Activated T-cell treated with anti-CD3 and anti-CD28 coated beads for 24 hours (primary cell): ENCODE measurements at places on chromosomes 6 and 20.

- no peak for DNase-seq
Observed at GRCh38 chr6:33902457-33902853, 98.7 kb upstream of the MLN start.

DNA sequence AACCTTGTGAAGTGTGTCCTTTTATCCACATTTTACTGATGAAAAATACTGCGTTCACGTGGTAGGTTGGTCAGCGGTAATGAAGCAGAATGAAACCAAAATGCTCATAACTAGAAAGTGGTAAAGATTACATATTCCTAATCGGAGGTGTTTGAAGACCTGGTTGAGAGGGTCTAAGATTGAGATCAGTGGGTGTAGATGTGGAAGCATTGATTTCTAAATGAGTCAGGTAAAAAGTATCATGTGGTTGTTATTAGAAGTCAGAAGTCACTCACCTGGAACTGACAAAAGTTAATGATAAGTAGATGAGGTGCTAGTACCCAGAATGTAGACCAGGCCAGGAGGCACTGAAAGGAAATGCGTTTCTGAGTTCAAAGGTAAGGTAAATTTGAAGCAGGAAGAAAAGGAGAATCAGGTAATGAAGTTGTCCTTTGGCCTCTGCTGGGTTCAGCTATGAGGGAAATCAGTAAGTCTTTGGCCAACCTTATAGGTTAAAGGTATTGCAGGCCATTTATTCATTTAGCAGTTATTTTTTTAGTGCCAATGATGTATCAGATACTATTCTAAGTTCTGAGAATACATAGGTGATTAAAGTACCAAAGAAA is 31.2 kb downstream of the FAM83B start:
- DNase-seq = no peak

DNA sequence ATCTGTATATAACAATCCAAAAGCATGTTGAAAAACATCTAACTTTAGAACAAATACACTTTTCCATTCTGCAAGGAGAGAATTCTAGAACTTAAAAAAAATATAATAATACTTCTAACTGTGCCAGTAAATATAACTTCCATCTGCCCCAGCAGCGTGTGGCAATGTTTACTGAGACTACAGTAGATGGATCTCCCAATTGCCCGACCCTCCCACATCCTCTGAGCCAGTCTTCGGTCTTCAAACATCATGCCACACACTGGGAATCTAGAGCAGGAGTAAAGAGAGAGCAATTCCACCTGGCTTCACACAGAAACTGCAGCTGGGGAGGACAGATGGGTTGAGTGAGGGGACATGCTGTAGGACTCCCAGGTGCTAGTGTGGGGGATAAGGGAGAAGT is 121.3 kb upstream of the NHSL1 start:
- DNase-seq = no peak

GRCh38 chr20:48738399-48739304 is 89.1 kb downstream of the PREX1 start:
- peak; percentile 64 for DNase-seq

DNA sequence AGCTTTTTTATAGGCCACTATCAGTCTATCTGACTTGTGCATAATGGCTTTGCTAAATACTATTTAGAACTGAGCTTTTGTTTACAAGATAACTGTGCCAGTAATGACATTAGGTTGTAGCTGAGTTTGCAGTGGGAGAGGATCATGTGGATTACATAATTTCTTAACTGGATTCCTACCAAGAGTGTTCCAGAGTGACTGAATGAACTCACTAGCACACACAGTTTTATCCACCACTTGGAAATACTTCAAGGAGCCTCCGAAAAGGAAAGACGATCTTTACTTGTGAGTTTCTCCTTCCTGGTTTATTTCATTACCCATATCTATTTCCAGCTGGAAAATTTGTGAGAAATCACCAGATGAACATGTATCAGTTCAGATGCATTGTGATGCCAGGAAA is 10.9 kb upstream of the SYNE1 start:
- no peak for DNase-seq

DNA sequence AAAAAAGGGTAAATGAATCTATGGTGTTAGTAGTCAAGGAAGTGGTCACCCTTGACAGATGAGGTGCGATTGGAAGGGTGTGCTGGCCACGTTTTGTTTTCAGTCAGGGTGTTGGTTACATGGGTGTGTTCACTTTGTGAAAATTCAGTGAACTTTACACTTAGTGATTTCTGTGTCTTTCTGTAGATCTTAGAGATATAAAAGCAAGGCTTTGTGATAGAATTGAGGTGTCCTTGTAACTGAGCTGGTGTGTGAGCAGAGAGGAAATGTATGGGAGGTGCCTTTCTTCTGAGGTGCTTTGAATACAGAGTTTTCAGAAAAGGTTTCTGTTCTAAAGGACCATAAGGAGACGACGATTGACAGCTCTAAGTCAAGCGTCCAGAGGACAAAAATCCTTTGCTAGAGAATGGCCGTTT is 90.5 kb downstream of the SAMD3 start:
- peak; percentile 33 for DNase-seq

DNA sequence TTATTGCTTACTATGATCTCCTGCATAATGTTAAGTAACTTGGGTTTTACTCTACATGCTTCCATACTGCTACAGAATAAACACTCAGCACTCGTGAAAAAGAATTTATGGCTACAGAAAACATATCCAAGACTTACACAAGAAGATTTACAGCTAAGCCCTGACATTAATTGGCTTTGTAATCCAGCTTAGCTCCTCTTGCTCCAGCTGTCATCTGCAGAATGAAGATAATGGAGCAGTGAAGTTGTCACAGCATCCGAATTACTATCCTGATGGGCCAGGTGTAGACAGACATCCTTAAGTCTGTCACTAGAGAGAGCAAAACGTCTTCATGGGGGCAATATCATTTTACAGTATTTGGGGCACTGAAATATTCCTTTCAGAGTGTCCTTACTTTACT is 155.3 kb downstream of the PRKN start:
- DNase-seq = no peak

DNA sequence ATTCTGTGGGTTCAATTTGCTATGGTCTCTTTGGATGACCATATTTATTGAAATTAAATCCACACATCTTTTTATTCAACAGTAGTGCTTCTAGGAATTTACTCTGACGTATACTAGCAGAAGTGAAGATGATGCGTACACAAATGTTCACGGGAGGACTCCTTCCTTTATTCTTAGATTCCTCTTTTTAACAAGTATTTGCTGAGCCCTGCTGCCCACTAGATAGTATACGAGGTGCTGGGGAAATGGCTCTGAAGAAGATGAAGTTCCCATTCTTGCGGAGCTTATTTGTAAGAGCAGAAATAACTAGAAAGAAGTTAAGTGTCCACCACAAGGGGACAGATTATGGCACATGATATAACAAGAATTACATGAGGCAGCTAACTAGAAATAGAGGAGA is 145.2 kb downstream of the DOK5 start:
- no peak for DNase-seq

- no peak for DNase-seq
Observed at GRCh38 chr20:50330504-50331313, 140.1 kb downstream of the CEBPB start.

DNA sequence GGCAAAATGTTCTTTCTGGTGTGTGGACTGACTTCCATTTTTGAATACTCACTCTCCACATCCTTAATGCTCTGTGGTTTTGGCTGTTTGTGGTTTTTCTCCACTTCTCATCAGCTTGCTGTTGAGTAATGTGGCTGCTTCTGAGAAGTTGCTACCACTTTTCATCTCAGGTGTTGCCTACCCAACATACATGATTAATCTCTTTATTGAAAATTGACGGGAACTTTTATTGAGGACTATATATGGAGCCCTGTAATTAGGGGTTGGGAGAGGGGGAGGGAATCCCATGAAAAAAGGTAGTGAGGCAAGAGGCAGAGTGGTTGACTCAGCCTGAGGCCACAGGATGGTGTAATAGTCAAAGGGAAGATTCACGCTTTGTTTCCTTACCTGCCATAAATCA is 17.6 kb downstream of the IL22RA2 start:
- DNase-seq = peak; percentile 11

DNA sequence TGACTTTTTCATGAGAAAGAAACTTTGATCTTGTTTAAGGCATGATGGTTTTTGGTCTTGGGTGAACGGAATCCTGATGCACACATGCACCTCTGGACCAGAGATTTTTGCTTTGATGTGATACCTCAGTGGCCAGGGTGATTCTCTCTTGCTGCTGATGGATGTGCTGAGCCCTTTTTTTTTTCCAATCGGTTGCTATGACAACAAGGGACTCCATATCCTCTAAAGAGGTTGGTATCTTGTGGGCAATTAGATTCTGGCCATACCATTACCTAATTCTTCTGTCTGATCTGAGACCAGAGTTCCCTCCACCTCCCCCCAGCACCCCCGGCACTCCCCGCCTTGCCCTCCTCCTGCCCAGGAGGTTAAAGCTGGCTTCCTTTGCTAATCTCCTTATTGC is 24.9 kb downstream of the PDYN start:
- no peak for DNase-seq

- DNase-seq = peak; percentile 24
Observed at GRCh38 chr6:132763269-132763668, 5.6 kb upstream of the VNN2 start.

DNA sequence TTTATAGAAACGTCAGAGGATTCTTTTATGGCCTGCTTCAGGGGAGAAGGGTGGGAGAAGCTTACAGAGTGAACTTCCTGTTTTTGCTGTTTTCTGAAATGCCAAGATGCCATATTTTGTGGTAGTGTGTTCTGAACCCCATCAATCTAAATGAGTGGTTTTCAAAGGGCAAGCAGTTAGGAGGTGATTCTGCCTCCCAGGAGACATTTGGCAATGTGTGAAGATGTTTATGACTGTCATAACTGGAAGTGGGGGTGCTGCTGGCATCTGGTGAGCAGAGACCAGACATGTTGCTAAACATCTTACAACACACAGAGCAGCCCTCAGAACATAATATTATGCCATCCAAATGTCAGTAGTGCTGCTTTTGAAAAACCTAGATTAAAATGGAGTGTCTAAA is 6.0 kb upstream of the PRL start:
- DNase-seq = no peak

DNA sequence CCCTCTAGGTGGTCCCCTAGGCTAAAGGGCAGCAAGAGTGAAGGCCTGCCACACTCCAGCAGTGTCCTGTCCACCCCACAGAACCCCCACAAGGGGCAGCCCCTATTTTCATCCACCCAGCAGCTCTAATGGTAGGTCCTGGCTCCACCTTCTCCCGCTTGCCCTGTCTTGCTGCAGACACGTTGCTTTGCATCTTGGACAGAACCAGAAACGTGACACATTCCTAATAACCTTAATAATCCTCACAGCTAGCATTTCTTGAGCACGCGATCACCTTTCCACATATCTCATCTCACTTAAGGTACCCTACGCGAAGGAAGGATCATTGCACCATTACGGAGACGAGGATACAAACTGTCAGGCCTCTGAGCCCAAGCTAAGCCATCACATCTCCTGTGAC is 11.7 kb upstream of the SLC22A23 start:
- no peak for DNase-seq

GRCh38 chr6:114712129-114712662 is 369.4 kb upstream of the HS3ST5 start:
- no peak for DNase-seq

- DNase-seq = no peak
Observed at GRCh38 chr6:155200012-155200411, 63.8 kb upstream of the CLDN20 start.

GRCh38 chr6:161508341-161508740 is 234.5 kb upstream of the AGPAT4 start:
- DNase-seq = no peak

- DNase-seq = no peak
Observed at GRCh38 chr6:111763381-111763780, 109.9 kb downstream of the FYN start.

GRCh38 chr20:15799871-15800270 is 773.4 kb downstream of the KIF16B start:
- no peak for DNase-seq

DNA sequence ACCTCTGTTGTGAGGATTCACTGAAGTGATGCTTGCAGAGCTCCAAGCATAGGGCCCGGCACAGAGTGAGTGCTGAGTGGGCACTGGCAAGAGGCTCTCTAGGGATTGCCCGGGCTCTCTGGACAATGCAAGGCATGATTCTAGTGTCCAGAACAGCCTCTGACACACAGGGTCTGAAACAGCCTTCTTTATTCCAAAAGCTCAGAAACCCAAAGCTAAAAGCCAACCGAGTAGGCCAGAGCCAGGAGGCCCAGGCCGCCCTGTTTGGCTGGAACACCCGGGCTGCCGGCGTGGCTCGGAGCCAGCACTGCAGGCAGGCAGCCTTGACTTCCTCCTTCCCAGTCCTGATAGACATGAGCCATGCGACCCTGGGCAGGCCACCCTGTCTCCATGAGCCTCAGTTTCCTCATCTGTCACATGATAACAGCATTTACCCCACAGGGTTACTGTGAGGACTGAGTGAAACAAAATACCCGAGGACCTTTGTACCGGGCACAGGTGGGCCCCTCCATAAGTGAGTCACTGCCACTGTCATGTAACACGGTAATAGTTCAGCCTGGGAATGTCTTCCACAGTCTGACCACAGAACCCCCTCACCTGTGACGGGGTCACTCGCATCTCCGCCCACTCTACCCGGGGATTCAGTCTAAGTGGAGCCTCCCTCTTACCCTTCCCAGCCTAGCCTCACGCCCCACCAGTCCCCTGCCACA is 51.5 kb downstream of the PTPRT start:
- DNase-seq = no peak

GRCh38 chr6:33075568-33076405 is at the start of gene HLA-DPB1:
Gene HLA-DPB1, plus strand, starts transcription at chr6:33075990. Its CDS starts 52 bp downstream, at chr6:33076042.
- no peak for DNase-seq

- no peak for DNase-seq
Observed at GRCh38 chr6:134814076-134814695, 135.7 kb downstream of the ALDH8A1 start.

DNA sequence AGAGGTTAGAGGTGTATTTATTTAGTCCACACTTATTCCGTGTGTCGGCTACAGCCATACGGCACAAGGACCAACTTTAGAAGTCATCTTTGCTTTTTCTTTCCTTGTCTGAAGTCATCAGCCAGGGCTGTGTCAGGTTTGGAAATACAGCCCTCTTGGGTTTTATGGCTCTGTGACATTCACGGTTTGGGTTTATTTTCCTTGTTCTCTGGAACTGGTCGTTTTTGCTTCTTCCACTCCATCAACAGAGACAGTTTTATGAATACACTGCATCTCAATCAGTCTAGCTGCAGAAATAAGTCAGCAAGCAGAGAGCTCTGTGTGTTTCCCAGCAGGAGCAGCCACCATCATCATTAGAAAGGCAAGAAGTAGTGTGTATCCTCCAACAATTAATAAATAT is 132.5 kb downstream of the TBC1D7 start:
- no peak for DNase-seq

- no peak for DNase-seq
Observed at GRCh38 chr6:12595161-12595811, 121.3 kb upstream of the PHACTR1 start.

GRCh38 chr20:21154692-21155091 is 28.8 kb downstream of the KIZ start:
- DNase-seq = no peak
